ENCODE measurements at places on chromosomes 11 and 22. TPM values are rescaled to one million over a fixed set of nuclear protein-coding genes. Genes with fewer than 3 reads are reported as not detected.
A peak's percentile ranks its signal among the peaks of the same experiment; 100 is the strongest.

DNA sequence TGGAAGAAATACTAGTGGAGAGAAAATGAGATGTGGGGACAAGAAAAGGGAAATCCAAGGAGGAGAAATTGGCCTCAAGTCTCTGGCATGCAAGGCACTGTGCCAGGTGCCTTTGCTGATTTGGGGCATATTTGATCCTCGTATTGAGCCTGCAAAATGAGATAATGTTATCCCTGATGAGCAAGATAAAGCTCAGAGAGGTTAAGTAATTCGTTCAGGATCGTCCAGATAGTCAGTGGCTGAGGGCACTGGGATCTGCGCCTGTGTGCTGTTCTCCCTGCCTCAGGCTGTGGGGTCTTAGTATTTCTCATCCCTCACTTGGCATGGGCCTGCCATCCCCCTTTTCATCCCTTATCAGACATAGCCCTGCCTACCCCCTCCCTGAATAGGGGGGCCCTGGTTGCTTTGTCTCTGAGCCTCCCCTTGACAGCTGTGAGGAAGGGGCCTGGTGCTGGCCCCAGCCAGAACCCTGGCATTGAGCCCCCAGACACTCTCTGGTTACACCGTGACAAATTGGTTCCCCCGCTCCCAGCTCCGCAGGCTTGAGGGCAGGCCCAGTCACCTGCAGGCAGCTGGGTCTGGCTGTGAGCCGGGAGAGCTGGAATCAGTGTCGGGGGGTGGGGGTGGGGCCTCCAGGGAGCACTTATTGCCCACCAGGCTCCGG lies 85.7 kb downstream of the NECTIN1 start:
- H3K4me3 ChIP-seq = no peak overlapping the region
- no peaks in the 10 kb centered on the region for H3K36me3 ChIP-seq
- H3K27me3 ChIP-seq = no peaks in the 10 kb centered on the region
- H3K27ac ChIP-seq = no peak overlapping the region
- no peaks in the 10 kb centered on the region for H3K4me1 ChIP-seq
- DNase-seq = no peak

GRCh38 chr11:130785380-130786116 lies 130.7 kb downstream of the SNX19 start:
- no peak for DNase-seq
- peaks cover 19% of the 10 kb centered on the region for H3K4me1 ChIP-seq
- no peaks in the 10 kb centered on the region for H3K27me3 ChIP-seq

DNA sequence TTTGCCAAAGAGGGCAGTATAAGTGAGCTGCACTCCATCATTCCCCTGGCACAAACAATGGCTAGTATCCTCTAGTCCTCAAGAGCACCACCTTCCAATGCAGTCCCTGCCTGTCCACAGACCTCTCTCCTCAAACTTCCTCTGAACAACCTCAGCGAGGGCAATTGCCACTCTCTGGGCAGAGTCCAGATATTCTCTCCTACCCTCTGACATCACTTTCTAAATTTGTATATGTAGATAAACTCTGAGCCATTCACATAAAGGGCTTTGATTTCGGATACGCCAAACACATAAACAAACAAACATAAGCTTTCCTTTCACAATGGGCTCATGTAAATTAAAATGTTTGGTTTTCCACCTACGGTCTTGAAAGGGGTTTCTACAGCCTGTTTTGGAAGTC lies 3.0 kb upstream of the SLC43A3 start:
- DNase-seq = no peak
- no peaks in the 10 kb centered on the region for H3K36me3 ChIP-seq
- H3K4me1 ChIP-seq = peaks cover 5% of the 10 kb centered on the region
- no peak overlapping the region for H3K4me3 ChIP-seq

DNA sequence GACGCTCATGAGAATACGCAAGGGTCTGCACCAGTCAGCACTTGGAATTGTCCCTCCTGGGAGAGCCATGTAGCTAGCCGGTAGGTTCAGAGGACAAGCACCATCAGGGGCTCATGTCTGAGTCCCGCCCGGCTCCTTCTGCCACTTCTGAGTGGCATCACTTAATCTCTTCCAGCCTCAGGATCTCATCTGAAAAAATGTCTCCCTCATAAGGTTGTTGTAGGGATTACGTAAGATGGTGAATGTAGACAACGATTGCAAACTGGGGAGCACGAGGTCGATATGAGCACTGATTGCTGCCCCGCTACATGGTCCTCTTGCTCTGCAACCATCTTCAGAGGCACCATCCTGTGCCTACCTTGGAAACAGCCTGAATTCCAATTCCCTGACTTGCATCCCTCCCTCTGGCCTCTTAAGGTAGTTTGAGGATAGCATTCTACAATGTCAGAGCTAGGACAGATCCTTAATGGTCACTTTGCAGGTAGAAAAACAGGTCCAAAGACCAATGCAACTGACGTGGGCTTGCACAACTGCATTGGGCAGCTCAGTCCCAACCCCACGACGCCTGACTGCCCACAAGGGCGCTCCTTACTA lies 115.8 kb upstream of the TMEM45B start:
- H3K4me1 ChIP-seq = no peaks in the 10 kb centered on the region
- no peak for DNase-seq
- H3K27ac ChIP-seq = no peak overlapping the region
- no peaks in the 10 kb centered on the region for H3K27me3 ChIP-seq
- no peak overlapping the region for H3K4me3 ChIP-seq

DNA sequence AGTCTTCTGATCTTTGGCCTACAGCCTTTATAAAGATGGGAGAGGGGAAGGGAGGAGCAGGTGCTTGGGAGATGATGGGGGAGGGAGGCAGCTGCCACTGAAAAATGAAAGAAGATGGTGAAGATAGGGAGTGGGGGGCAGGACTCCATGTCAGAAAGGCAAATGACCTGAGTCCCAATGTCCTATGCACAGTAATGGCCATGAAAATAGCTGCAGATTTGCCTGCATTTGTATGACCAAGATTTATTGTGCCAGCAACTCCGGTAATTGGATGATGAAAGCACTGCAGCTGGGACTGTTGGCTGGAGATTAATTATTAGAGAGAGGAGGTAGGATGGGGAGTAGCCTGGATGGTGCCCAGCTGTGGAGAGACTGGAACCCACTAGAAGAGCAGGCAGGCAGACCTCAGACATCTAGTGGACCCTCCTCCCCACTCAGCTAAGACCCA lies 36.1 kb downstream of the NEU3 start:
- H3K36me3 ChIP-seq = no peaks in the 10 kb centered on the region
- H3K4me3 ChIP-seq = no peak overlapping the region
- no peak for DNase-seq
- H3K4me1 ChIP-seq = peaks cover 13% of the 10 kb centered on the region

DNA sequence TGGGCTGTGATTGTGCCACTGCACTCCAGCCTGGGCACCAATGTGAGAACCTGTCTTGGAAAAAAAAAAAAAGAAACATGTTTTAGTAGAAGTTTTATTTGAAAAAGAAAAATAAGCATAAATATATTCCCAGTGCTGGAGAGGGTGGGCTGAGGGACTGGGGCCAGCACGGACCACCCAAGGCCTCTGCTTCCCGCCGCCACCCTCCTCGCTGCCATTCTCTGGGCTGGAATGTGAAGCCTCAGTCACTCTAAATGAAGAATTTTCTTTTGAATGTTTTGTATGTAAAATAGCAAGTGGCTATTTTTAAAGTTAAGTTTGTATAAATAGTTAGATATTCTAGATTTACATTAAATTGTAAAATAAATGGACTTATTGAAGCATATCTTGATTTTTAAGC lies 5.1 kb upstream of the TRMU start:
- H3K4me3 ChIP-seq = no peak overlapping the region
- H3K27ac ChIP-seq = no peak overlapping the region
- H3K36me3 ChIP-seq = no peaks in the 10 kb centered on the region

DNA sequence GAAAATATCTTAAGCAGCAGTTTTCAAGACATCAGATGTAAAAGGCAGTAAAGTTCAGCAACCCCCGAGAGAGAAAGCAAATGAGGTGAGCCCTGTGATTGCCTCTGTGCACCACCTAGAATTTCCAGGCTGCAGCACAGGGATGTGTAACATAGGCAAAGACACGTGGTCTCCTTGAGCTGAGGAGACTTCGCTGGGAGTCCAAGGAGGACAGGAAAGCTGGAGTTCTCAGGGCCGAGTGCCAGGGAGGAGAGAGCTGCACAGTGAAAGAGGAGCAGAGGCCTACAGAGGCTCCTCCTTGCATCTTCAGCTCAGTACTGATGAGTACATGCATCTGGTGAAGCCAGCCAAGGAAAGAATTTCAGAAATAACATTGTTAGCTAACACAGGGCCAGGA lies 17.6 kb upstream of the TOLLIP start:
- DNase-seq = no peak
- H3K27me3 ChIP-seq = no peaks in the 10 kb centered on the region
- no peak overlapping the region for H3K4me3 ChIP-seq
- H3K27ac ChIP-seq = peak overlapping the region; percentile 11

DNA sequence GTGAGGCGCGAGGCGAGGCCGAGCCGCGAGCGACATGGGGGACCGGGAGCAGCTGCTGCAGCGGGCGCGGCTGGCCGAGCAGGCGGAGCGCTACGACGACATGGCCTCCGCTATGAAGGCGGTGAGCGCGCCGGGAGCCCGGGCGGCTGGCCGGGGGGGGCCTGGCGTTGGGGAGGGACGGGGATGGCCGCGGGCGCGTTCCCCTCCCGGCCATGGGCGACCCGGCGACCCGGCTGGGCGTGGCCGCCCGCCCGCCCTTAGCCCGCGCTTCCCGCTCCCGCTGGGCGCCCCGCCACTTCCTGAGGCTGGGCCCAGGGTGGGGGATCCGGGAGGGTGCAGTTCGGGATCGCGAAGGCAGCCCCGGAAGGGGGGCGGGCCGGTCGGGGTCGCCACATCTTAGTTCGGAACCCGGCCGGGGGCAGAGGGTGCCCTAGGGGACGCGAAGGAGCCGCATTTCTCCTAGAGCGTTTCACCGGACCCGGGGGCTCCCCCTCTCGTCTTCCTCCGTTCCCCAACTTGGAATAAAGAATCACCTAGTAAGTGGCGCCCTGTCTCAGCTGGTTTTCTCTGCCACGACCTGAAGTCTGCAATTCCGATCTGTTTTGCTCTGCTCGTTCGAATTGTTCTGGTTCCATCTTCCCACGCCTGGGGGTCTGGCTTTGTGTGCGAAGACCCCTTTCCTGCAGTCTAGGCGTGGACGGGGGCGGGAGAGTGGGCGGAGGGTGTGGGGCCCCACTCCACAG lies 536 bp downstream of the YWHAH start:
- peak overlapping the region; percentile 97 for H3K27ac ChIP-seq
- DNase-seq = no peak
- no peaks in the 10 kb centered on the region for H3K36me3 ChIP-seq
- H3K27me3 ChIP-seq = no peaks in the 10 kb centered on the region

GRCh38 chr11:118657238-118657637 lies 22.2 kb downstream of the TREH start:
- H3K4me1 ChIP-seq = peaks cover 7% of the 10 kb centered on the region
- peaks cover 56% of the 10 kb centered on the region for H3K36me3 ChIP-seq
- H3K4me3 ChIP-seq = no peak overlapping the region
- H3K27ac ChIP-seq = no peak overlapping the region
- no peak for DNase-seq

DNA sequence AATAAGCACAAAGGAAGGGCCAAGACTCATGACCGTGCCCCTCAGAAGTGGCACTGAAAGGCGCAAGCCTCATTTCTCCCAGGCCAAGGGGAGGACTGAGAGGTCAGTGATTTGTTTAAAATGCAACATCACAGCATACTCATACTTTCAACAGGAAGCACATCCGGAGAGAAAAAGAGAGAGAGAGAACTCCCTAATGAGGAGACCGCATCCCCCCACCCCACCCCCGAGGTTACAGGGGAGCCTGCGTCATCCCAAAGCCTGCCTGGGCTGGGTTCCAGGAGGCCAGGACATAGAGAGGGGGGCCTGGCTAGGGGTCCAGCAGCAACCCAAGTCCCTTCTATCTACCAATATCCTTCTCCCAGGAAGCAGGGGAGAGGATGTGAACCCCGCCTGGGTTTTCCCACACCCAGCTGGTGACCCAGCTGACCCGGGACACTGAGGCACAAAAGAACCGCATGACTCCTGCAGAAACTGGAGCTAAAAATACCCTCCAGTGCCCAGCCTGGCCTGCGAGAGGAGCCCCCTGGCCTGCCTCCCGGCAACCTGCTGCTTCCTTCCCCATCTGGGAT lies 3.8 kb downstream of the CSNK1E start:
- H3K4me1 ChIP-seq = peaks cover 3% of the 10 kb centered on the region
- DNase-seq = no peak
- peak overlapping the region; percentile 97 for H3K4me3 ChIP-seq
- peaks cover 14% of the 10 kb centered on the region for H3K36me3 ChIP-seq

- H3K27ac ChIP-seq = no peak overlapping the region
- no peaks in the 10 kb centered on the region for H3K27me3 ChIP-seq
- H3K4me1 ChIP-seq = no peaks in the 10 kb centered on the region
- H3K36me3 ChIP-seq = no peaks in the 10 kb centered on the region
These were observed 24.5 kb downstream of the MMP20 start for GRCh38 chr11:102600666-102601065.

DNA sequence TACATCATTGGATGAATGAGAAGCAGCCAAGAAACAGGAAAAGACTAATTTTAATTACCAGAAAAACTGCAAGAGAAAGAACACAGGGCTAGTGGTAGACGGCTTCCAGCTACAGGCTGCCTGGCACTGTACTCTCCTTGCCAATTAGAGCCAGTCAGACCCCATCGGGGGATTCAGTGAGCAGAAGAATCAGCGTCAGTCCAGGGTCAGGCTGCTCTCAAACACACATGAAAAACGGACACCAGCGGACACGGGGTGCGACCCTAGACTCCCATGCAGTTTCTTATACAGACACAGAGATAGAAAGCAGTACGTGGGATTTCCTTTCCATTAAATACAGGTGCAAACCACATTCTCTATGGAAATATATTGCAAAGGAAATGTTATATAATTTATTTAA lies 1.1 kb upstream of the CNTN5 start:
- no peak overlapping the region for H3K27ac ChIP-seq
- DNase-seq = no peak
- H3K27me3 ChIP-seq = no peaks in the 10 kb centered on the region
- no peaks in the 10 kb centered on the region for H3K36me3 ChIP-seq
- no peaks in the 10 kb centered on the region for H3K4me1 ChIP-seq
- H3K4me3 ChIP-seq = no peak overlapping the region

ARHGAP20 gene
- total RNA-seq = 13.7 TPM

SCGB2A2 gene
- total RNA-seq = not detected

UBQLN3 gene
- total RNA-seq = 4.9 TPM

CCDC188 gene
- total RNA-seq = 1.5 TPM

GRAP2 gene
- 10.5 TPM for total RNA-seq

RASD2 gene
- 0.20 TPM for total RNA-seq

PDGFB gene
- total RNA-seq = 22.2 TPM

TCN2 gene
- 38.2 TPM for total RNA-seq

AP5B1 gene
- total RNA-seq = 15.1 TPM

All from tibial nerve (tissue), 4 donors.